ENCODE measurements at places on chromosomes 1 and 21.

DNA sequence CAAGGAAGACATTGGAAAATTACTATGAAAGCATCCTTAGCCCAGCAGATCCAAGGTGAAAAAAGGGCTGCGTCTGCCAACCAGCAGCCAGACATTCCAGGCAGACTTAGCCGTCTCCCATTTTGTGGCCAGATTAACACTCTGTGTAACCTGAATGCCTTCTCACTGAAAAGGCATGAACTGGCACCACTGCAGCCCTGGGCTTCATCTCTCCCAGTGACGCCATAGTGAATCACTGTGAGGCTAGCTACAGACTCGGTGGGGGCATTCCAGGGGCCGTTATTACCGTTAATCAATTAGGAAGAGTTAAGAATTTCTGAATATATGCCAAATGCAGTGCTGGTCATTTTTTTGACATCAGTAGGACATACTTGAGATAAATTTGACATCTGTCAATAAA lies 627.4 kb downstream of the LMO4 start:
- no peaks in the 10 kb centered on the region for H3K27me3 ChIP-seq
- no peak overlapping the region for H3K4me3 ChIP-seq
- peak; percentile 13 for DNase-seq

DNA sequence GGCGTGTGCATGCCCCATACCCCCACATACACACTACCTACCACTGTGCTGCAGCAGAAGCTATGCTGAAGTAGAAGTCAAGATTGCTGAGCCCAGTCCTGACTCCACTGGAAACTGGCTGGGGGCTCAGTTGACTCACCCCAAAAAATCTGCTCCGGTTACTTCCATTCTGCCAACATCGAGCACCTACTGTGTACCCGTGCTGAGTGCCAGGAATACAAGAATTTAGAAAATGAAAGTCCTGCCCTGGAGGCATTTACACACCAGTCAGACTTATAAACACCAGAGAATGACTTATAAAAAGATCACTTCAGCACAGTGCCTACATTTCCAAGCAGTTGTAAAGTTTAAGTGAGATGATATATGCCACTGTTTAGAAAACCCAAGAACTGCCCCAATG lies 99.1 kb downstream of the NMNAT2 start:
- no peak overlapping the region for H3K4me3 ChIP-seq
- no peak for DNase-seq
- H3K36me3 ChIP-seq, result no peaks in the 10 kb centered on the region
- H3K4me1 ChIP-seq, result peaks cover 27% of the 10 kb centered on the region
- H3K27ac ChIP-seq, result peak overlapping the region; percentile 89

GRCh38 chr1:80657707-80658106 lies 1143.0 kb upstream of the ADGRL2 start:
- no peaks in the 10 kb centered on the region for H3K4me1 ChIP-seq
- no peak overlapping the region for H3K27ac ChIP-seq
- H3K4me3 ChIP-seq, result no peak overlapping the region
- no peaks in the 10 kb centered on the region for H3K27me3 ChIP-seq

- peaks cover 67% of the 10 kb centered on the region for H3K27me3 ChIP-seq
- no peak for DNase-seq
- no peaks in the 10 kb centered on the region for H3K36me3 ChIP-seq
Observed at GRCh38 chr1:155080312-155081228, 1.9 kb downstream of the EFNA3 start.

DNA sequence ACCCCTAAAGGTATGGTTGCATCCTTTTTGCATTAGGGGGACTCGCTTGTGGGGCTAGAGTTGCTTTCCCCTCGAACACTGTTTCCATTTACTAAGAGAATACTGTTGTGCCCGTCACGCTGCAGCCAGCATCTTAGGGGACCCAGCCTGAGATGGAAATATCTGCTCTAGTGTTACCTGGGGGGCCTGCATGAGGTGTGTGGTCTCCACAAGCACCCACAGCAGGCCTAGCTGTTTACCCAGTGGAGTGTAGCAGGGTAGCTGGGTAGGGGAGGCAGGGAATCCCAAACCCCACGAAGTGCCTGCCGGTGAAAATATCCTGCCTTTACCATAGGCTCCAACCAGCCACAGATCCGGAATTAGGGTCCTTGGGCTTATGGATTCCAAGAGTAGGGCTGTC lies 303.6 kb downstream of the PTPRU start:
- no peak overlapping the region for H3K27ac ChIP-seq
- no peaks in the 10 kb centered on the region for H3K4me1 ChIP-seq

DNA sequence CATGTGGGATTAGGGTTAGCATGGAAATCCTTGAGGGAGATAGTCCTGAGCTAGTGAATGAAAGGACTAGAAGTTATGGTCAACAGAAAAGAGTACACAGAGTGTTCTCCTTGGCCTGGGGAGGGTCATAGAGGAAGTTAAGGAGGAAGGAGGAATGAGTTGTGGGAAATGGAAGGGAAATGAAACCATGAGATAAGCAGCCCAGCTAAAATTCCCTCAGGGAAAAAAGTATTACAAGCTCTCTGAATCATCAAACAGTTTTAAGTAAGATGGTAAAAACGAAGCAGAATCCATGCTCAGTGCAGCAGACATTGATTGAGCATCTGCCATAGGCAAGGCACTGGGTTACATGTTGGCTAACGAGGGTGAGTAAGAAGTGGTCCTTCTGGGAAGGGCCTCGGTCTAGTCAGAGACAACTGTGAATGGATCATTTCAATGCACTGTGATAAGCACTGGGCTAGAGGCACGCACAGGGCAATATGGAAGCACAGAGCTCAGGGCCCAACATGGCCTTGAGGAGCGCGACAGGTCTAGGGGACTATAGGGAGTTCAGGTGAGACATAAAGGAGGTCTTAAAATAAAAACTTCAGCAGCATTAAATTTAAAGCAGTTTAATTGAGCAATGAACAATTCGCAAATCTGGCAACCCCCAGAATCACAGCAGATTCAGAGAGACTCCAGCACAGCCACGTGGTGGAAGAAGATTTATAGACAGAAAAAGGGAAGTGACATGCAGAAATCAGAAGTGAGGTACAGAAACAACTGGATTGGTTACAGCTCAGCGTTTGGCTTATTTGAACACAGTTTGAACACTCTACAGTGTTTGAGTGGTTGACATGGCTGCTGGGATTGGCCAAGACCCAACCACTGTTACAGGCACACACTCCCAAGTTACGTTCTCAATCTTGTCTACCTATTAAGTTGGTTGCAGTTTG lies 219.5 kb downstream of the HLX start:
- H3K36me3 ChIP-seq, result no peaks in the 10 kb centered on the region
- no peak overlapping the region for H3K27ac ChIP-seq
- no peak for DNase-seq

- no peak for DNase-seq
- H3K27me3 ChIP-seq, result no peaks in the 10 kb centered on the region
- no peak overlapping the region for H3K27ac ChIP-seq
- H3K36me3 ChIP-seq, result no peaks in the 10 kb centered on the region
- peaks cover 2% of the 10 kb centered on the region for H3K4me1 ChIP-seq
Observed at GRCh38 chr1:67683316-67683715, 1.7 kb upstream of the GADD45A start.

DNA sequence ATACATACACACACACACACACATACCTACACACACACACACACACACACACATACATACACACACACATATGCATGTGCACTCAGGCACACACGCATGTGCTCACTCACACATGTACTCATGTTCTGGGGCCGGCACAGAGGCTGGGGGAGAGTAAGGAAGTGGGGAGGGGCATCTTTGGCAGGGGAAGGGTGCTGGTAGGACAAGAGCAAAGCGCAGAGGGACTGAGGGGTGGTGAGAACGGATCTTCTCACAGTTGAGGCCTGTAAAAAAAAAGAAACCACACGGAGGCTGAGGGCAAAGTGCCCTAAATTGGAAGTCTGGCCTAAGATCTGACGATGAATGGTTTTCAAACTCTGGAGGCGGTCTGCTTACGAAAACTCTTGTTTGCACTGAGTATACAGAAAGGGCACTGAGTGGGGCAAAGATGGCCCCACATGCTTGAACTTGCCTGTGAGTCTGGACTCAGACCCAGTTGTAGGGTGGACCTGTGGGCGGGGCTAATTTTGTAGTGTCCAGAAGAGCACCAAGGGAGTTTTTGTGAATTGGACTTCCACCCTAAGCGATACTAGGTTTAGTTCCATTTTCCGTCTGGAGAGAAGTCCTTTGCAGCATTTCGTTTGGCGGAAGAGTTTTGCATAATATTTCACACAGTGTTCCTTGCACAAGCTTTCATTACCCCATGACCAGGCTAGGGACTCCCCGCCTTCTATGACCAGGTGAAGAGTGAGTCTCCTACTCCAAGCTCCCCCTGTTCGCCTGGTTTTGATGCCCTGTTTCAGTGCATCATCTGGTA lies 79.3 kb upstream of the LYST start:
- H3K27ac ChIP-seq, result peak overlapping the region; percentile 70
- no peak for DNase-seq
- H3K36me3 ChIP-seq, result no peaks in the 10 kb centered on the region
- no peaks in the 10 kb centered on the region for H3K27me3 ChIP-seq
- no peaks in the 10 kb centered on the region for H3K4me1 ChIP-seq
- no peak overlapping the region for H3K4me3 ChIP-seq

DNA sequence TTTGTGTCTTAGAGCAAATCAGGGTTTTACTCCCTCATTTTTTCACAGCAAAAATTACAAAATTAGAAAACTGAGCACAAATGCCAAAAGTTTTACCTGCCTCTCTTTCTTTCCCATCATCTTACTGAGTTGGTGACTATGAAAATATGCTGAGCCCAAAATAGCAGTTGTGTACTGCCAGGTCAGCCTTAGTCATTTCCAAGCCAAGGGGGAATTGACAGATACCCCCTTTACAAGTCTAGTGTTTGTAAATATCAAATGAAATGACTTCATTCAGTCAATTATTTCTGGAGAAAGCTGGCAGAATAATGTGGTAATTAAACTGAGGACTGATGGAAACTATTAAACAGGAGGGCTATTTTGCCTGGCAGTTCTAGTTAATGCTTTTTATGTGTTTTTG lies 11.4 kb upstream of the GORAB start:
- H3K4me1 ChIP-seq, result no peaks in the 10 kb centered on the region
- H3K27me3 ChIP-seq, result peaks cover 4% of the 10 kb centered on the region
- no peaks in the 10 kb centered on the region for H3K36me3 ChIP-seq
- DNase-seq, result no peak

DNA sequence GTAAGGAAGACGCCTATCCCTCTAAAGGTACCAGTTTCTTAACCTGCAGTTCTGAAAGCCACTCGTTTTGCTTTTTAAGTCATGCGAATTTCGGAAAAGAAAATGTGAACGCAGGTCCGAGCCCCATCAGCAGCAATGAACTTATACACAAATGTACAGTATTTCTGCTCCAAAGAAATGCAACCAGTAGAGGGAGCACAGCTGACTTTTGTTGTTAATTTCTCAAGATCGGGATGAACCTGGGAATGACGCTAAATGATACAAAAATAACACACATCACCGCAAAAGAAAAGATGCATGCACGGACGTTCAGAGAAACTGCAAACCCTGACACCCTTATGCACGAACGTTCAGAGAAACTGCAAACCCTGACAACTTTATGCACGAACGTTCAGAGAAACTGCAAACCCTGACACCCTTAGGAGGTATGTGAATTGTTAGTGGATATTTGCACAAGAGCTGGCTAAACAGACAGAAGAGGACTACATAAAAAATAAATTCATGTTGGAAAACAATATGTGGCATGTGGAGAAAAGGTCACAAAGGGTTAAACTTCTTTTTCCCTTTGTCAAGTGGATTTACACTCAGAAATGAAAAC lies 3.5 kb upstream of the TIAM1 start:
- H3K4me1 ChIP-seq, result no peaks in the 10 kb centered on the region
- peaks cover 40% of the 10 kb centered on the region for H3K27me3 ChIP-seq
- no peak overlapping the region for H3K27ac ChIP-seq
- H3K4me3 ChIP-seq, result no peak overlapping the region

DNA sequence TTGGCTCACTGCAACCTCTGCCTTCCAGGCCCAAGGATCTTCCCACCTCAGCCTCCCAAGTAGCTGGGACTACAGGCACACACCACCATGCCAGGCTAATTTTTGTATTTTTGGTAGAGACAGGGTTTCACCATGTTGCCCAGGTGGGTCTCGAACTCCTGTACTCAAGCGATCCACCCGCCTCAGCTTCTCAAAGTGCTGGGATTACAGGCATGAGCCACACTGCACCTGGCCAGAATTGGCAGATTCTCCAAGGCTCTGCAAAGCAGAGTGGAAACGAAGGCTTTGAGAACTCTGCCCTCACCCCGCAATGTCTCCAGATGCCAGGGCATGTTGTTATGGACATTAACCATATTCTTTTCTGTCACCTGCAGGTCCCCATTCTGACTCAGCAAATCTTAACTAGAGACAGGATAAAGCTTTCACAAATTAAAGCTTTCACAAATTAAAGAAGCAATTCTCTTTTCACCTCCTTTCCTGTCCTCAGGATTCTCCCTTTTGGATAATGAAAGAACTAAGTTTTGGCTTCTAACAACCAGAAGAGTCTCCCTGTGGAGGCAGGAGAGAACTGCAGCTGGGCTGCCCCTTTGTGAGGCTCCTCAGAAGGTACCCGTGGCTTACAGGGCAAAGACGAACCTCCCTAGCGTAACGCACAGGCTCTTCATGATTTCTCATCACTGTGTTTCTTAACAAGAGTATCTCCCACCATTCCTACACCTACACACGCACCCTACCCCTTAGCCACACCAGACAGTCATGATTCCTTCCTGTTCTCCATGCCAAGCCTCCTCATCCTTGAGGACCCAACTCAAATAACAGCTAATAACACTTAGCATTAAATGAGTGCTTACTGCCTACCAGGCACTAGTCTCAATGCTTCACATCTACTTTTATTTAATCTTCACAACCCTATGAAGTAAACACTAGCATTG lies 29.8 kb downstream of the GPA33 start:
- no peaks in the 10 kb centered on the region for H3K36me3 ChIP-seq
- no peaks in the 10 kb centered on the region for H3K27me3 ChIP-seq
- H3K4me1 ChIP-seq, result peaks cover 8% of the 10 kb centered on the region

DNA sequence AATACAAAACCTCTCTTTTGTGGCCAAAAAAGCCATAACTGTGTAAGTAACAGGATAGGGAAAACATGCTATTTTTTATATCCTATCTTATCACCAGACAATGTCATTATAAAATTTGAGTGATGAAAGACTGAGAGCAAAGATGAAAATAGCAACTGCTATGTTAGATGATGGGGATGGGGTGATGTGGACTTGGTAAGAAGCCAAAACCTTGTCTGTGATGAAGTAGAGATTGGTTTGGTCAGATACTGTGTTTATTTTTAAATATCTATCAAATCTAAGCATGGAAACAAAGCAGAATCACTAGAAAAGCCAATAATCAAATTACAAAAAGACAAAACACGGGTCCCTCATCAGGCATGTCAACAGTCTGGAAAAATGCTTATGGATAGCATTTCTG lies 631.1 kb upstream of the NR5A2 start:
- no peak overlapping the region for H3K4me3 ChIP-seq
- no peaks in the 10 kb centered on the region for H3K4me1 ChIP-seq
- DNase-seq, result no peak
- H3K27ac ChIP-seq, result no peak overlapping the region

Data from heart right ventricle (tissue), 16 donors.